Osteoblast (primary cell): ENCODE measurements at places on chromosomes 4 and X.

DNA sequence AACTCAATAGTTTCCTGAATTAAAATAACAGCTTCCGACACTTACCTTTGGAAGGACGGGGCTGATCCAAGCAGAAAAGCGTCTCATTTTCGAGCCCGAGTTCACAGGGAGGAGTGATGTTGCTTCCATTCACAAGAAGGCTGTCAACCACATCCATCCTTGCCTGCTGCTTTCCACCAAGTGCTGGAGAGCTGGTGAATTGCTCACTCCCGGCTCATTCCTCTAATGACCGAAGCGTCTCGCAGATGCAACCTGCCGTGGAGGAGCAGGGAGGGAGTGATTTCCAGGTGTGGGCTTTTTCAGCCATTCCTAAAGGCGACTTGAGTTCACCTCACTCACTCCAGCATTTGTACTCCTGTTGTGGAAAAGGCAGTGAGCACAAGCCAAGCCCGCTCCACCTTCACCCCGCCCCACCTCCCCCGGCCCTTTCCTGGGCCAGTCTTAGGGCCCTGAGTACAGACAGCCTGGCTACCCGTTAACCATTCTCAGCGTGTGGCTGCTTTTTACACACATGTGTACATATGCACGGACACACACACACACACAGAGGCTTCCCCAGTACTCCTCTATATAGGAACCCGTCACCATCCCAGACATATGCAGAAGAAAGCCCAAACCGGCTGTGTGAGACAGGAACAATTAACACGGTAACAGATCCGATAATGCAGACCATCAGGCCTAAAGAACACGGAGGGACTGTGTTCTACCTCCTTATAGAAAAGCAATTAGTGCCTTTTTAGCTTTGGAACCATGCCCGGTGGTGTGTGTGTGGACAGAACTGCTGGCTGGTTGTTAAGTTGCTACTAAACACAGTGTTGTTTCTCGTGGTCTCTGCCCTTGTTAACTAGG lies at the start of gene CCKAR:
Gene CCKAR, minus strand, starts transcription at position 374 of the 849 bp plus-strand sequence. Its CDS starts 217 bp downstream, at position 157.
- DNase-seq: no peak

DNA sequence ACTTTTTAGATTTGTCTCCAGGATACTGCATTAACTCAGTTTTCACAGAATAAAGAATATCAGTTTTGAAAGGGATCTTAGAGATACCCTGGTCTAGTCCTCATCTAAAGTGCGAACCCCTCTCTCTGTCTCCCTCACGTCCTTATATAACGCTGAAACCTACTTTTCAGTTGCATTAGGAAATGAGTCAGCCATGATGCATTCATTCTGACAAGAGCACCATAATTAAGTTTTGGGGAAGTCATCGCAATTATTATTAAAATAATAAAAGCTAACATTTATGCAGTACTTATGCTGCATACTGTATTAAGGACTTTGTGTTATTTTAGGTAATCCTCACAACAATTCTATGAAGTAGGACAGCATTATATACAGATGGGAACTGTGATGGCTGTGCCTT lies 116.1 kb downstream of the REELD1 start:
- DNase-seq: no peak

GRCh38 chr4:38024206-38024509 lies 64.0 kb downstream of the PTTG2 start:
- no peak for DNase-seq

- no peak for DNase-seq
Measured at GRCh38 chr4:44668526-44668925, 9.7 kb upstream of the GUF1 start.

DNA sequence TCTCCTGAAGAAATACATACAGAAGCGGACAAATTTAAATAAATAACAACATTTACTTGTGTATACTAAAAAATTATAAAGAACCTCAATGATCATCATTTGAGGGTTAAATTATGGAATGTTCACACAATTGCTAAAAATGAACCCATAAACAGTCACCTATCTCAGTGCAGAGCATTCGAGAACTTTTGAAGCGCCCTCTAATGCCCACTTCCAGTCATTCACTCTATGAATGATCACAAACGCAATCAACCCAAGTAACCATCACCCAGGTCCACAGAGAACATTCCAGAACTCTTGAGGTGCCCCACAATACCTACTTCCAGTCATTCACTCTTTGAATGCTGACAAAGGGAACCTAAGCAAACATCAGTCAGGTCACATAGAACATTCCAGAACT lies 103.5 kb upstream of the PLAC1 start:
- peak; percentile 18 for DNase-seq

- DNase-seq: no peak
Measured at GRCh38 chrX:124895947-124896346, 423.7 kb upstream of the TEX13C start.

- peak; percentile 66 for DNase-seq
Measured at GRCh38 chr4:139025841-139026240, 10.3 kb downstream of the NOCT start.

GRCh38 chr4:84171871-84172270 lies 327.2 kb downstream of the NKX6-1 start:
- DNase-seq: no peak

DNA sequence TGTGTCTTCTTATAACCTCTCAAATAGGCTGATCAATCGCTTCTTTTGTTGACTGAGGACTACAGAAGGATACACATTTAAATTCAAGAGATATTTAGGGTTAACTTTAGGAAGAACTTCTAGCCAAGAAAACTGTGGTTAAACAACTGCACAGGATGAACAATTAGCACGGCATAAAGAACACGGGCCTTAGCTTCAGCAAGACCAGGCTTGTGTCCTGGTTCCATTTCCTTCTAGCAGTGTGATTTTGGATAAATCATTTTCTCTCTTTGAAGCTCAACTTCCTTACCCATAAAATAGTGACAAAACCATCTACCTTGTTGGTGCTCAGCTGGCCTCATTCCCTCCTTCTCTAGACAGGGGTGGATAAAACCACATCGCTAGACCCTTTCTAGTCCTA lies 117.6 kb downstream of the TSPAN5 start:
- DNase-seq: no peak

DNA sequence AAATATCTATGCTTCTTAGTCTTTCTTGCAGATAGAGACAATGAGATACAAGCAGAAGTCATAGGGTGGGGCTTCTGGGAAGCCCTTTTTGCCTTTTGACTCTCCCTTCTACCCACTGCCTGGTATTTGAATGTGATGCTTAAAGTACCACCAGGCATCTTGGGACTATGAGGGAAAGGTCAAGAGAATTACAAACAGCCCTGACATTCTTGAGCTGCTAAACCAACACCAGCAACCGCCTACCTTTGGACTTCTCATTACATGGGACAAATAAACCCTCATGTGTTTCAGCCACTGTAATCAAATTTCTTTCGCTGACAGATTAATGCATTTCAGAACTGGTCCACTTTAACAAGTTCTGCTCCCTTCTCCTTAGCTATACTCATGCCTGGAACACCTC lies 112.8 kb downstream of the LUZP4 start:
- DNase-seq: no peak

- peak; percentile 74 for DNase-seq
Measured at GRCh38 chr4:37667197-37668100, 18.7 kb downstream of the RELL1 start.

GRCh38 chr4:27973056-27973455 lies 1112.4 kb downstream of the STIM2 start:
- no peak for DNase-seq

GRCh38 chrX:43892336-43892870 lies 10.2 kb upstream of the MAOB start:
- no peak for DNase-seq

- no peak for DNase-seq
Measured at GRCh38 chrX:71533851-71534561, 1.1 kb downstream of the OGT start.

DNA sequence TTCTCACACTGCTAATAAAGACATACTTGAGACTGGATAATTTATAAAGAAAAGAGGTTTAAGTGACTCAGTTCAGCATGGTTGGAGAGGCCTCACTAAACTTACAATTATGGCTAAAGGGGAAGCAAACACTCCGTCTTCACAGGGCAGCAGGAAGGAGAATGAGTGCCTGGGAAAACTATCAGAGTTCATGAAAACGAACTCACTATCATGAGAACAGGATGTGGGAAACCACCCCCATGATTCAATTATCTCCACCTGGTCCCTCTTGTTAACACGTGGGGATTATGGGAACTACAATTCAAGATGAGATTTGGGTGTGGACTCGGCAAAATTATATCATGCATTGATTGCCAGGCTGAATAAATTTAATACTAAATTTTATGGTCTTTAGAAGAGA lies 592.7 kb downstream of the GRXCR1 start:
- DNase-seq: no peak

DNA sequence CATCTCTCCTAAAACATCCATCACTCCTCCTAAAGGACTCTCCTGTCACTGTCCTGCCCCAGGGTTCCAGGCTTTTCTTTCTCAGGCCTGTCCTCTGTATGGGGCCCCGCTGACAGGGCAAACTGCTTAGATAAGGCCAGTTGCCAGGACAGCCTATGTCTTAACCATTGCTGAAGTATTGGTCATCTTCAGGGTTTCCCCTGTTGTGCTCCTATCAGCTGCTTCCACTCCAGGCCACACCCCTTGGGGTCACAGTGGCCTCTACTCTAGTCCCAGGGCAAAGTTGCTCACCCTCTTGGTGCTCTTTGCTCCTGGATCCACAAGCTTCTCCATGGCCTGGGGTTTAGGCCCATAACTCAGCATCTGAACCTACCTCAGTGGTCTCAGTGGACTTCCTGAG lies 138.0 kb upstream of the PJA1 start:
- no peak for DNase-seq

DNA sequence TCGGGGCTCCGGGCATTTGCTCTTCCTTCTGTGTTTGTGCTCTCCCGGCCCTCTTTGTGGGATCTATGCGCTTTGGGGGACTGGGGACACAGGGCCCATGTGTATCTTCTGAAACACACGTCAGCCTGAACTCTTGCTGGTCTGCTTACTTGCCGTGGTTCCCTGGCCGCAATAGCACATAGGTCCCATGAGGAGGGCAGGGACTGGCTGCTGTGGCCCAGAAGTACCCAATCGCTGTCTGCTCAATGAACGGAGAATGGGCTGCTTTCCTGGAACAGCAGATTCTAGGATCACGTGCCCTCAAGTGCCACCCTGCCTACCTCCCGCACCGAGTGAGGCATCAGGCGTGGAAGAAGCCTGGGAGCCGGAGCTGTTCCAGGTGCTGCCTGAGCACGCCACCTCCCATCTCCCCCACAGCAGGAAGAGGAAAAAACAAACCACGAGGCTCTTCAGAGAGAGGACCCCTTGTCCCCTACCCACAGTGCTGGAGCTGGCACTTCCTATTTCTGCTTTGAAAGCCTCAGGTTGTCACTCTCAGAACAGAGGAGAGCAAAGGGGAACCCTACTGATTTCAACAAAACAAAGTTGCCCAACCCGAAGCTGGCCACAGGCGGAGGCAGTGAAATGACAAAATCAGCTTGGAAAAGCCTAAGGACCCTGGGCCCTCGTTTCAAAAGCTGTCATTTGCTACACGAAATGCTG lies 3.8 kb downstream of the G6PD start:
- DNase-seq: peak; percentile 82

DNA sequence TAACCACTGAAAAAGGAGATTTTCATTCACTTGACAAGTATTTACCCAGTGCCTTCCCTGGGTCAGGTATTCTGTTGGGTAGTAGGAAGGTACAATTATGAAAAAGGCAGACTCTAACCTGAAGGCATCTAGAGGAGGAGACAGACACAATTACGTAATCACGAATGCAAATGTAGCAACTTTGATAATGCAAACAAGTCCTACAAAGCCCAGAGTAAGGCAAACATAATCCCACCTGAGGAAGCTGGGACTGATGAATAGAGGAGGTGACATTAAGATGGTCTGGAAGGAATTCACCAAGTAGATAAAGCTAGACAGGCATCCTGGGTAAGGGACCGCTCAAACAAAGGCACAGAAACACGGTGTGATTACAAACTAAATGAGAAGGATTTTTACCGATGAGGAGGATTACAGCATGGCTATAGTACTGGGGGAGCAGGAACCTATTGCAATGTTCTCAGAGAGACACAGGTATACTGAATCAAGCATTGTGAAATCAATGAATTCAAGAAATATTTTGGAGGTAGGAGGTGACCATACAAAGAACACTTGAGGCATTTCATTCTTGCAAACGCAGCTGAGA lies 37.1 kb downstream of the TMEM150C start:
- no peak for DNase-seq

- no peak for DNase-seq
Measured at GRCh38 chr4:180028682-180029081, 2214.5 kb upstream of the TENM3 start.

DNA sequence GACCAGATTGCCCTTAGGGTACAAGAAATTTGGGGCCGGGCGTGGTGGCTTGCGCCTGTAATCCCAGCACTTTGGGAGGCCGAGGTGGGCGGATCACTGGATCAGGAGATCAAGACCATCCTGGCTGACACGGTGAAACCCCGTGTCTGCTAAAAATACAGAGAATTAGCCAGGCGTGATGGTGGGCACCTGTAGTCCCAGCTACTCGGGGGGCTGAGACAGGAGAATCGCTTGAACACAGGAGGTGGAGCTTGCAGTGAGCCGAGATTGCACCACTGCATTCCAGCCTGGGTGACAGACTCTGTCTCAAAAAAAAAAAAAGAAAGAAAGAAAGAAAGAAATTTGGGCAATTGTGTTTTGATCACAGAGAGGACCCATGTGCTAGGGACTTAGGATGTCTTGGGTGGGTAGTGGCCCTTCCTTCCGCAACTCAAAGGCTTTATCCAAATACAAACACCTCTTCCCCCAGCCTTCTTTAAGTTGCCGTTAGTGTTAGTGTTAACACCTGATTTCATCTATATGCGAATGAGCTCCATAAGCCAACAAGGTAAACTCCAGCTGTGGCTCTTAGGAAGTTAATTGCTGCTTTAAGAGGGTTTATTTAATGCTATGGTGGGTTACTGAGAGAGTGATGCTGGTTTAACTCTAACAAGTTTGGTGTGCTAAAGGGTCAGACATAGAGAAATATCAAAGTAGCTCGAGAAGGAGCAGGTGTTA lies 8.6 kb upstream of the CCDC110 start:
- DNase-seq: no peak

DNA sequence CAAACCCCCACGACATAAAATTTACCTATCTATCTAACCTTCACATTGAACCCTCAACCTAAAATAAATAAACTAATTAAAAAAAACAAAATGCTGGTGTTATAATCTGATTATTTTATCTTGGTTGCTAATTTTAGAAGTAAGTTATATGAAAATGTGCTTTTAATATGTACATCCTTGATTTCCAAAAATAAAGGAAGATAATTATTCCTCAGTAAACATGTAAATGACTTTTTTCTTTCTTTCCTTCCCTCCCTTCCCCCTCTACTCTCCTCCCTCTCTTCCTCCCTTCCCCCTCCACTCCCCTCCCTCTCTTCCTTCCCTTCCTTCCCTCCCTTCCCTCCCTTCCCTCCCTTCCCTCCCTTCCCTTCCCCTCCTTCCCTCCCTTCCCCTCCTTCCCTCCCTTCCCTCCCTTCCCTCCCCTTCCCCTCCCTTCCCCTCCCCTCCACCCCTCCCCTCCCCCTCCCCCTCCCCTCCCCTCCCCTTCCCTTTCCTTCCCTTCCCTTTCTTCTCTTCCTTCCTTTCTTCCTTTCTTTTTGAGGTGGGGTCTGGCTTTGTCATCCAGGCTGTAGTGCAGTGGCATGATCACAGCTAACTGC lies 180.0 kb upstream of the GIMD1 start:
- DNase-seq: no peak

DNA sequence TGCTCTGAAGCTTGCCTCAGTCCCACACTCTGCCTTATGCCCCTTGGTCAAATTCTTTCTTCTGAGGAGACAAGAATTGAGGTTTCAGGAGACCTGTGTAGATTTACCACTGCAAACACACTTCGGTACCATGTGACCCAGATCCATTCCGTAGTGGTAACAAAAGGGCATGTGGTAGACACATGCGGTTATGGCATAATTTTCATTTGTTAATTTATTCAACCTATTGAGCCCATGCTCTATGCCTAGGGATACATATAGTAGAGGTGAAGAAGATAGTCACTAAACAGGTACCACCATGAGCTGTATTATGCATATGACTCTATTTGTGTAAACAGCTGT lies 190.9 kb downstream of the NDST4 start:
- DNase-seq: no peak
